Activated naive CD4-positive, alpha-beta T cell treated with anti-CD3 and anti-CD28 coated beads for 36 hours (primary cell): ENCODE measurements at places on chromosomes 7 and 10. TPM values are rescaled to one million over a fixed set of nuclear protein-coding genes. Genes with fewer than 3 reads are reported as not detected.
A peak's percentile ranks its signal among the peaks of the same experiment; 100 is the strongest.

GRCh38 chr7:148790850-148791249, 92.1 kb downstream of the CUL1 start:
- no peak for DNase-seq

CLIP2 gene
- 1.6 TPM for total RNA-seq

INPP5F gene
- total RNA-seq: 10.5 TPM

- peak; percentile 77 for DNase-seq
Measured at GRCh38 chr10:87761892-87762291, 56.1 kb downstream of the ATAD1 start.

- no peak for DNase-seq
Measured at GRCh38 chr7:98840722-98841121, 29.1 kb downstream of the TMEM130 start.

RELN gene
- total RNA-seq: not detected

METTL27 gene
- 2.2 TPM for total RNA-seq

- no peak for DNase-seq
Measured at GRCh38 chr7:70590126-70590854, 541.7 kb upstream of the GALNT17 start.

- DNase-seq: no peak
Measured at GRCh38 chr7:158120716-158121115, 466.9 kb downstream of the PTPRN2 start.

TYW1B gene
- total RNA-seq: 3.3 TPM

- peak; percentile 35 for DNase-seq
Measured at GRCh38 chr10:119652361-119652730, 1.2 kb downstream of the BAG3 start.

ACTL6B gene
- not detected for total RNA-seq

- DNase-seq: no peak
Measured at GRCh38 chr7:118214833-118215182, 9.7 kb upstream of the ANKRD7 start.

STOX1 gene
- total RNA-seq: 0.42 TPM

MACROH2A2 gene
- total RNA-seq: 3.2 TPM

DNA sequence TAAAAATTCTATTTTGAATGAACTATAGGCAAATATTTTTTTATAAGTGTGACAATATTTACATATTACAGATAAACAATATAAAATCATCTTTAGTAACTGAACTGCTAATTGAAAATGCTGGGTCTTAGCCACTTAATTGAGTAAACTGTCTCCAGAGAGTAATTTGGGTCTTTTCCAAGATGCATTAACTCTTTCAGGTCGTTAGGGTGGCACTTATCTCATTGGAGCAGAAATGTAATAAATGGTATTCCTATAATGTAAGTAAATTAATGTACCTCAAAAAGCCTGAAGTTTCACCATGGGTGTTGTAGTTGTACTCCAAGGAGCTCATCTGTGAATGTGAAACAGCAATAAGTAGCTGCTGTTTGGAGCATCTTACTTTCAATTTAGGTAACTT, 208.5 kb downstream of the EXOC4 start:
- DNase-seq: no peak

LIPK gene
- not detected for total RNA-seq

DNA sequence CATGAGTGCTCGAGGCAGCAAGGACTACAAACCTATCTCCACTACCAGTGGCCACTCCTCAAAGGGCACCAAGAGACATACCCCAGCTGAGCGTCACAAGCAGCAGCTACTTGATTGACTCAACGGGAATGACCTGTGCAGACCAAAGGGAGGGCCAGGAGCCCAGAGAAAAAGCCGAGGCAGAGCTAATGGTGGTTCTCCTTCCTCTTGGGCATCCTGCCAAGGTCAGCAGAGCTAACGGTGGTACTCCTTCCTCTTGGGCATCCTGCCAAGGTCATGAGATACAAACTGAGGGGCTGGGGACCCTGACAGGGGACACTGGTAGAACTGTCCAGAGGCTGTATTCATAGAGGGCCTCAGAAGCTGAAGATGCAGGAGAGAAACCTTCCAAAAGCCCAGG, 60.4 kb downstream of the FAM53B start:
- no peak for DNase-seq

DNA sequence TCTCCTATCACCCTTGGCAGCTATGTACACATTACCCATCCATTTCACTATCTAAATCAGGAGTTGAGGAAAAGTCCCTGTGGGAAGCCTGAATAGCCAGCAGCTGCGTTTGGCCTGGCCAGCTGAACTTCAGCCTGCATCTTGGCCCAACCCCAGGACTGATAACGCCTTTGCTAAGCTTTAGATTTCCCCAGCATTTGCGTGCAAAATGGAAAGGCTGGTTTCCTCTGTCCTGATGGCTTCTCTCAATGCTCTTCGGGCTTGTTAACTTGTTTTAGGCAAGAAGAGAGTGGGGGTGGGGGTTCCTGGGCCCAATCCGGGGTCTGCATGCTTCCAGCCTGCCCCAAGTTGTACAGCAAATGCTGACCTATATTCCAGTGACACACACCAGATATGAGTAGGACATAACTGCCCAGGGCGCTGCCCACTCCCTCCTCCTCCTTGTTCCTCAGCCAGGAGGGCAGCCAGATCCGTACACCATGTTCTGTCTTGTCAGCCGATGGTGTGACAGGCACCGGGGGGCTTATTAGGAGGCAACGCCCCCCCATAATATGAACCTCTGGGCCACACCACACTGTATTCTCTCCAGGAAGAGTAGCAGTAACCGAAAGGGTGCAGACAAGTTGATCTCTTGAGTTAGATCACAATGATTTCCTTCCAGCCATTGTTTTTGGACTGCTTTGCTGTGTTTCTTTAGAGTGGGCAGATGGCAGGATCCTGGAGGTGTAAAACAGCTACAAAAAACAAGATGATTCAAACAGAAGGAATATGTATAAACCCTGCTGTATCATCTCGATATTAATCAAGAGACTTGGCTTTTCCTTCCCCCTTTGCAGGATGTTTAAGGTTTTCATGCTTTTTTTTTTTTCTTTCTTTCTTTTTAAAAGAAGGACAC, 339.0 kb downstream of the RNLS start:
- DNase-seq: no peak

DNA sequence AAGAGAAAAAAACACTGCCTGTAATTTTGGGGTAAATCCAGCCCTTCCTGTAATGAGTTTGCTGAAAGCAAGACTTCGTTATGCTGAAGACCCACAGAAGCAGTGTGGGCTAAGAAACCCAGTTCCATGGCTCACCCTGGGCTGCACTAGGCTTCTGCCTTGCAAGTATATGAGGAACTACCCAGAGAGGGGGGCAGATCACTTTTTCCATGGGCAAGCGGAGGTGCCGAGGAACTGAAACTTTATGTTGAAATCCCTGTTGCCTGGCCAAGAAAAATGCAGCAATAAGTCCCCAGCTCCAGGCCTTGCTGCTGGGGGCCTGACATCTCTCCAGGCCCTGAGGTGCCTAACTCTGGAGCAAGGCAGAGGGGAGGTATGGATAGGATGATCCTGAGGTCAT, 8.5 kb downstream of the RASSF4 start:
- peak; percentile 32 for DNase-seq

- no peak for DNase-seq
Measured at GRCh38 chr7:45627691-45628456, 53.7 kb downstream of the ADCY1 start.

DNA sequence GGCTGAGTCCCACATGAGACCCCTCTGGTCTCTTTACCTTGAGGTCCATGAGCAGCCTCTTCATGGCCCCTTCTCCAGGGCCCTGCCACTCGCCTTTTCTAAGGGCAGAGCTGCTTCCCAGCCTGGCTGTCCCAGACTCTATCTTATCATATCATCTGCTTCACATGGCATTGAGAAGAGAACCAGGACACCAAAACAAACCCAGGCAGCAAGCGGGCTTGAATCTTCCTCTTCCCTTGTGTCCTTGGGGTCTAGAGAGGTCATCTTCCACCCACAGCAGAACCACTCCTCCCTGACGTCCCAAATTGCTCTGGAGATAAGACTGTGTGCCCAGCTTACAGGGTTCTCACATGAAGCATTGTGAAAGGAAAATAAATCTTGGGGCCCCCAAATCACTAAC, 261.3 kb upstream of the AUTS2 start:
- no peak for DNase-seq

DLD gene
- 96.8 TPM for total RNA-seq

CYP2C19 gene
- 0.12 TPM for total RNA-seq

- no peak for DNase-seq
Measured at GRCh38 chr7:29974286-29974685, 15.3 kb downstream of the SCRN1 start.

DNA sequence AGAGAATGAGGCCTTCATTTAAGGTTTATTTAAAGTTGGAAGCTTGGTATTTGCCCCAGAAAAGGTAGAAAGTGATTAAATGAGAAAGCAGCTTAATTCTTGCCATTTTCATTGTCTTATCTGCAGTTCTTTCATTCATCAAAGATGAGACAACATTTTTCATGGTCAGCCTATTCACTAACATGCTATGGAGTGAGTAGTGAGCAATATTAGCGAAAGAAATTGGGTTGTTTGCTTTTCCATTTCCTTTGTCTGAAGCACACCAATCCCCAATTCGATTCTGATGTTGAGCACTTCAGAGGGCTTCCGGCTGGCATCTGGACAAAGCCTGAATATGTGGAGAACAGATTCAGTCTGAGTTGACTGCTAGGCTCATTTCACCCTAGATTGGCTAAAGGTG, 317.2 kb downstream of the BBS9 start:
- no peak for DNase-seq

- DNase-seq: no peak
Measured at GRCh38 chr10:119653916-119654315, 2.7 kb downstream of the BAG3 start.

SRRM3 gene
- total RNA-seq: not detected

DNA sequence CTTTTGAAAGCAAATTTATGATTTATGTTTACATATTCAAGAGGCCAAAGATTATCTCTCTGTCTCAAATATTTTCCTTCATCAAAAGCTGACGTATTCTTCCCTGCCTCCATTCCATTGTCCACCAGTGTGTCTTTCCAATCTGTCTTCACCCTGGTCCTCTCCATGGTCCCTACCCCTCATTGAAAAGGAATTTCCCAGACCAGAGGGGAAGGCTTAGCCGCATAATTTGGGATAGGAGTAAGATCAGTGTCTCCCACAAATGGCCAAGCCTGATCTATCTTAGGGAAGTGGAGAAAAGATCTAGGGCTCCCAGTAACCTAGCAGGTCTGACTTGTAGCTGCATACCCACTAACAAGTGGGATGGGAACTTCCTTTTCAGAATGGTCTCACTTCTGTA, 46.3 kb upstream of the ZNF800 start:
- no peak for DNase-seq

DNA sequence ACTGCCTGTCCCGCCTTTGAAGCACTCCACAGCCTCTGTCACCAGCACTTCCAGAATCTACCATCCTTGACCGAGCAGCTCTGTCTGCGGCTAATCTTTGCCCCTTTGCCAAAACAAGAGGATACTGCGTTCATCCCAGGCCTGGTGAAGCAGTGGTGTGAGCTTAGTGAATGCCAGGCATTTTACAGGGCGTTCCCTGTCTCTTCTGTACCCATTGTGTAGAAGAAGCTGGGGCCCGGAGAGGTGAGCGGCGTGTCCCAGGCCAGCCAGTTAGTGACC, 61.2 kb downstream of the C10orf105 start:
- no peak for DNase-seq

EGR2 gene
- 18.5 TPM for total RNA-seq

GRCh38 chr10:74418285-74418872, 267.4 kb downstream of the ADK start:
- no peak for DNase-seq

DNA sequence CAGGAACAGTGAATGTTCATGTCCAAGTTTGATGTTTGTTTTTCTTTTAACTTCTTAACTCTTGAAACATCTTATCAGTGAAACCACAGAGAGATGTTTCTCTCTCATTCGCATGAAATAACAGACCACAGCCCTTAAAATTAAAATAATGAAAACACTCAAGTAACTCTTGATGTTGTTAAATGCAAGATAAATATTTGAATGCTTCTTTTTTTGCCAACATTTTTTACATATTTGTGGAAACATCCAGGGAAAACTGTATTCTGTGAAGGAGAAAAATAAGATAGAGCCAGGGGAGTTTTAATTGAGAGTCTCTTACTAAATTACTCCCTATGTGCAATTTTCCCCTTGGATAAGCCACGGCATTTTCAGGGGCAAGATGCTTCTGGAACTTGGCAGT, 361.8 kb upstream of the MGMT start:
- no peak for DNase-seq
